ENCODE measurements at places on chromosomes 4 and X.

DNA sequence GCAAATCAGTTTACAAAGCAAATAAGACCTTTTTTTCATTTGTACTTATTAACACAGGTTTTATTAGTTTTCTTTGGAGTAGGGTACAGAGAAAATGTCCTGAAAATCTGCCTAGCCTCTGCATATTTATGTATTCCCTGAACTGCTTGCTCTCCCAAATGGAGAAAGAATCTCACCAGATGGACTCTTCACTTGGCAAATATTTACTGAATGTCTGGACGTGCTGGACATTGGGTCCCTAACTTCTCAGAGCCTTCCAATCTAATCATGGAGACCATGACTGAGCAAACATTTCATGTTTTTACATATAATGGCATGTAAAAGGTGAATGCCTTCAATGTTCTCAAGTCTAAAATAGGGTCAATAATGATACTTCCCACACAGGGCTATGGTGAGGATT, 126.0 kb downstream of the CHRDL1 start:
- DNase-seq, result no peak

DNA sequence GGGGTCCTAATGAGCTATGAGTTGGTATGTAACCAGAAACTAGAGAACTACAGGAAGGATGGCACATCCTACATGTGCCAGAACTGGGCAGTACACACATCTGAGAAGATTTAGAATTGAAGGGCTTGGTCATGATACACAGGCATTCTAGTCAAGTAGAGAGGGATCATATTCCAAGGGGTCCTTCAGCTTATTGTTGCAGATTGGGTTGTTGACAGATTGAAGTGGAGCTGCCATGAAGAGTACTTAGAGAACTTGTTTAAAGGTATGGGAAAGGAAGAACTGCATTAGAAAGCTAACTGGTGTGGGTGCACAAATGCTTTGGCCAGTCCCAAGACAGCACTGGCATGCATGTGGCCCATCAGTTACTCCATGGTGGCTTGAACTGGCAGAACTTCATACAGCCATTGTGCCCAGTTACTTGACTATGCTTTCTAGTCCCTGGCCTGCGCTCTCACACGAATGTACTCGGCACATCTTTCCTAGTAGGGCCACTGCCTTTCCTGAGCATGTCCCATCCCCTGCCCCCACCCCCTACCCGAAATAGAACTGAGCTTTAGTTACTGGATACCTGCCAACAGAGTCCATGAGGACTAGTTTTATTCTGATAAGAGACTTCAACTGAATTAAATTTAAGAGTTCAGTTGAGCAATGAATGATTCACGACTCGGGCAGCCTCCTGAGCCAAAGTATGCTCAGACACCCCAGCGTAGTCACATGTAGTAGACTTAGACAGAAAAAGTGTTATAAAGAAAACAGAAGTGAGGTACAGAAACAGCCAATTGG, 64.0 kb downstream of the CCNG2 start:
- DNase-seq, result no peak

DNA sequence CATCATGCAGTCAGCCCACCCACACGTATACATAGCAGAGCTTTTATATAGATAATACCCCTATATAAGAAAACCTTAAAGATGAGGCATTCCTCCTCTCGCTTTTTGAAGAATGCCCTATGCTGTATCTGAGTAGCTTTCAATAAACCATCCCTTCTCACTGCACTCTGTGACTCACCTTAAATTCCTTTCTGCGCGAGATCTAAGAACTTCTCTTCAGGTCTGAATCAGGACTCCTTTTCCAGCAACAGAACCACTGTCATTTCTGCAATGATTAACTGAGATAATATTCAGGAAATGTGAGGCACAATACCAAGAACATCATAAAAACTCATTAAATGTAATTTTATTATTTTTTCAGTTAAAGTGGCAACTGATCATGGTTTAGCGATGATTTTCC, 76.4 kb upstream of the DCLK2 start:
- no peak for DNase-seq

GRCh38 chr4:94804650-94805049, 46.9 kb downstream of the BMPR1B start:
- no peak for DNase-seq

GRCh38 chr4:183987987-183988392, 82.9 kb downstream of the STOX2 start:
- DNase-seq, result no peak

DNA sequence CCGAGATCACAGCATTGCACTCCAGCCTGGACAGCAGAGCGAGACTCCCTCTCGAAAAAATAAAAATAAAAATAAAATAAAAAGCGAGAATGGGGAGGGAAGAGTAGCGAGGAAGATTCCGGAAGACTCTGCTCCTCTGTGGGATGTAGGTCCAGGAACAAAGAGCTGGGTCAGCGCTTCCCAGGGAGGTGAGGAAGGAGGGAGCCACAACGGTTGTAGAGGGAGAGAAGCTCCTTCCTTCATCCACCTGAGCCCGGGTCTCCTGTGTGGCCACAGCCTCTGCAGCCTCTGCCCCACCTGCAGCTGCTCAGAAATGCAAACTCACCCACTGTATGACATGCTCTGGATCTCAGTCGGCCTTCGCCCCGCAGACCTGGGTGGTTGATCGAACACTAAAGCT, 3.8 kb upstream of the PPP2R3B start:
- no peak for DNase-seq

DNA sequence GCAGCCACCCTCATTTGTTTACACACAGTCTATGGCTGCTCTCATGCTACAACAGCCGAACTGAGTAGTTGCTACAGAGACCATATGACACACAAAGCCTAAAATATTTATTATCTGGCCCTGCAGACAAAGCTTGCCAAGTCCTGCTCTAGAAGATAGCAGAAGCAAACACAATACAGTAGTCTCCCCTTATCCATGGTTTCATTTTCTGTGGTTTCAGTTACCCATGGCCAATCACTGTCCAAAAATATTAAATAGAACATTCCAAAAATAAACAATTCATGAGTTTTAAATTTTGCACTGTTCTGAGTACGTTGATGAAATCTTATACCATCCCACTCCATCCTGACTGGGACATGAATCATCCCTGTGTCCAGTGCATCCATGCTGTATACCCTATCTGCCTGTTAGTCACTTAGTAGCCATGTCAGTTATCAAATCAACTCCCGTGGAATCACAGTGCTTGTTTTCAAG, 40.2 kb upstream of the ZNF81 start:
- DNase-seq, result no peak

DNA sequence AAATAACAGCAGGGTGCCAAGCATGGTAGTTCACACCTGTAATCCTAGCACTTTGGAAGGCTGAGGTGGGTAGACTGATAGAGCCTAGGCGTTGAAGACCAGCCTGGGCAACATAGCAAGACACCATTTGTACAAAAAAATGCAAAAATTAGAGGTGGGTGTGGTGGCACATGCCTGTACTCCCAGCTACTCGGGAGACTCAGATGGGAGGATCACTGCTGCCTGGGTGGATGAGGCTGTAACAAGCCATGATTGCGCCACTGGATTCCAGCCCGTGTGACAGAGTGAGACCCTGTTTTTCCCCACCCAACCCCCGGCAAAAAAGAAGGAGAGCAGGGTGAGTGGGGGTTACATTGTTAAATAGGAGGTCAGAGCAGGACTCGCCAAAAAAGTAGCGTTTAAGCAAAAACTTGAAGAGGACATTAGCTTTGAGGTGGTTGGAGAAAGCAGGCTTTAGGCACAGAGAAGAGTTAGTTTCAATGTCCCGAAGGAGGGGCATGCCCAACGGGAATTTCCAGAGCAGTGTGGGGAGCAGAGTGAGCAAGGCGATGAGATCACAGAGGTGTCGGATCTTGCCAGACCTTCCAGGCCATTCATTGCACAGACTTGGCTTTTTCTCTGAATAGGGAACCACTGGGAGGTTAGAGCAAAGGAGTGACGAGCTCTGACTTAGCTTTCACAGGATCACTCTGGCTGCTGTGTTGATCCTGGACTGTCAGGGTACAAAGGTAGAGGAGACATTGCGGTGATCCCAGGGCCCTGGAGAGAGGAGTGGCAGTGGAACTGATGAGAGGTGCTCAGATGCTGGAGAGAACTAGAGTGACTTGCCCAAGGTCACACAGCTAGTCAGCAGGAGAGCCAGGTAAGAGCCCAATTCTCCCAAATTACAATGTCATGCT, 70.6 kb downstream of the TRAPPC11 start:
- no peak for DNase-seq

- peak; percentile 54 for DNase-seq
These were observed 532 bp downstream of the ZNF827 start for GRCh38 chr4:145937971-145938611.

GRCh38 chr4:80362578-80363181, 27.1 kb downstream of the CFAP299 start:
- peak; percentile 41 for DNase-seq

DNA sequence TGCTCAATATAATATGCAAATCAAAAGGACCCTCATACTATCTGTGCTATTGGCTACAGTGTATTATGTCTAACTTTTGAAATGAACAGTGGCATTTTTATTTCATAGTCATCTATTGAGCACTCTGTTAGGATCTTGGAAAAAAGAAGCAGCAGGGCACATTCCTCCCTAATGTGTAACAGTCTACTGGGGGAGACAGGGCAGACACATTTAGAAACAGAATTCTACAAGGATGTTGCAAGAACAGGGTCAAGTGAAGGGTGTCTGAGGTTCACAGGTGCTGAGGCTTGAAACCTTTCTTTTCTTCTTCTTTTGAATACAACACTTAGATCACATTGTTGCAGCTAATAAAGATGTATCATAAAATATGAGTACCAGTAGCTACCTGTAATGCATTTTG, 129.7 kb upstream of the SLC4A4 start:
- DNase-seq, result no peak

- no peak for DNase-seq
These were observed 513.0 kb downstream of the FSTL5 start for GRCh38 chr4:161650812-161651211.

- no peak for DNase-seq
These were observed 4.7 kb downstream of the HS3ST1 start for GRCh38 chr4:11424000-11424399.

GRCh38 chr4:91840359-91840758, 463.4 kb upstream of the GRID2 start:
- no peak for DNase-seq

DNA sequence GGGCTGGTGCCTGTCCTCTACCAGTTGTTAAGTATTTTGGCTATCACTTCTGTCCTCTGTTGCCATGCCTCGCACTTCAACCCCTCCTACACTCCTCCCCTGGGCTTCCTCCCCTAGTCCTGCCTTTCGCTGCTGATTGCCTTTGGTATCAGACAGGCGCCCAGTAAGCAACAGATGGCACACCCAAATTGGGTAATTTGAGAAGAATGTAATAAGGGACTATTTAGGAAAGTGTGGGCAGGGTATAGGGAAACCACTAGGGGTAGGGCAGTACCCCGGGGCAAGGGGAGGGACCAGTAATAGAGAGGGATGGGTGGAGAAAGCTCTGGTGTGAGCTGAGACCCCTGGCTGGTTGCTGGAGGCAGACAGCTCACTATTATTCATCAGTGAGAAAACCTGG, 172.7 kb upstream of the USP9X start:
- no peak for DNase-seq

- DNase-seq, result no peak
These were observed 97.9 kb downstream of the CPZ start for GRCh38 chr4:8690216-8691150.

DNA sequence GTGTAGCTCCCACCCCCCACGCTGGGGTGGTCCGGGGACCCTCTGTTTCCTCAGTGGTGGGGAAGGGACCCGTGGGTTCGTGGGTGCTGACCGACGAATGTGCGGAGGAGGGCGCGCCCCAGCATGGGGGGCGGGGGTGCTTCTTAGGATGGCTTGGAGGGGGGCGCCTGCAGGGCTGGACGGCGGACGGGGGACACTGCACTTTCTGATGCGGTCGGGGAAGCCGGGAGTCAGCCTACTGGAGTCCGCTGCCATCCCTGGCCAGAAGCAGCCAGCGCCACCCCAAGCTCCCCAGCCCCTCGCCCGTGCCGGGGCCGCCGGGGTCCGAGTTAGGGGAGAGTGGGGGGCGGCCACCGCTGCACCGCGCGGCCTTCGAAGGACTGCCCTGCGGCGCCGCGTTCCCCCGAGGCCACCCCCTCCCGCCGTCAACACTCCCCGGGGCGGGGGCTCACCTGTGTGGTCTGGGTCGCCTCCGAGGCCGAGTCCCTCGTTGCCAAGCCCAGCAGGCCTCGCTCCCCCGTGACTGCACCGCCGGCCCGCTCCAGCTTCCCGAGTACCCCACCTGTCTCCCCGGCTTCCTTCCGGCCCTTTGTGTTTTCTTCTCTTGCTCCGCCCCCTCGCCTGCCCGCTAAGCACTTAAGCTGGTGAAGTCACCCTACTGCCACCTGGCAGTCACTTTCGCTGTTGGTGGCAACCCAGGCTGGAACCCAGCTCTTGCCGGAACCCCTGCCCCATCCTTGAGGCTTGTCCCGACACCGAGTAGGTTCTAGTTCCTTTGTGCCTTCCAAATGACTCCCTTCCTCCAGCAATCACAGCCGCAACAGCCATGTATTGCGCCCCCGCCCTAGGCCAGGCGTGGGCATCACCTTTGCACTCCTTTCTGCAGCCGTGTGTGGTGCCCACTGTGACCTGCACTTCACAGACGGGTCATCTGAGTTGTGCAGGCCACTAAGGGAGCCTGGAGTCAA, at the start of gene OCIAD2:
Gene OCIAD2, minus strand, starts transcription at position 569 of the 968 bp plus-strand sequence. CDS start 2,225 bp downstream, outside the sequence.
- DNase-seq, result peak; percentile 80

DNA sequence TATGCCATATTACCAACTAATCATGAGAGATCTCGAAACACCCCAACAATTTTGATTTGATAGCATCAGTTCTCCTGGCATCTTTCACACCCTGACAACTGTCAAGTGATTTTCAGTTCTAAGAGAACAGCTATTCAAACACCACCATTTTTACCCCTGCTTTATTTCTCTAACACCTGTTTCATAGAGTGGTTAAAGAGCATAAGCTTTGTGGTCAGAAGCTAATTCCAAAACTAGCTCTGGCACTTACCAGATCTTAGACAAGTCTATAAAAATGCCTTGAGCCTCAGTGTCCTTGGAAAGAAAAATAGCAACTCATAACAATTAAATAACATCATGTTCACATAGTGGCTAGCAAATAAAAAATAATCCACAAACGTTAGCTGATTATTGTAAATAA, 17.9 kb downstream of the PPA2 start:
- no peak for DNase-seq
